ENCODE measurements at places on chromosomes 12 and 14. TPM values are rescaled to one million over a fixed set of nuclear protein-coding genes. Genes with fewer than 3 reads are reported as not detected.

The ARF6 gene
- 48.8 TPM for total RNA-seq

The LALBA gene
- total RNA-seq = not detected

DNA sequence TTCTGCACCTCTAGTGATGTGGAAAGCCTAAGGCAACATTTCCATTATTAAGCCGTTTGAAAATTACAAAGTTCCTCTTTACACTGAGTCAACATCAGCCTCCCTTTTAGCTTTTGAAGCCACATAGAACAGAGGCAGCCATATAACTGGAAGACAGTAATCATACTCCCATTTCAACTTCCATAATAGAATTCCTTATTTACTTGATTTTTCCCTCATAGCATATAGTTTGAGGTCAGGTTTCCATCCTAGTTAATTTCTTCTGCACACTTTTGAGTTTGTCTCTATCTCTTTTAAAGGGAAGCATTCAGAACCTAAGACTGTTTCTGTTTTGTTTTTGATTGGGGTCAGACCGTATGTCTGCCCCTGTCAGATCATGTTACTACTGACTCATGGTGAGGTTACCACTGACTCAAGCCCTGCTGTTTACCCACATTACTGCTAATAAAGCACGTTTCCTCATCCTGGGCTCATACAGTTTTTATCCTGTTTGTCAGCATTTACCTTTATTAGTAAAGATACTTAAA, 161.0 kb downstream of the SLC38A4 start:
- peak; percentile 92 for DNase-seq

DNA sequence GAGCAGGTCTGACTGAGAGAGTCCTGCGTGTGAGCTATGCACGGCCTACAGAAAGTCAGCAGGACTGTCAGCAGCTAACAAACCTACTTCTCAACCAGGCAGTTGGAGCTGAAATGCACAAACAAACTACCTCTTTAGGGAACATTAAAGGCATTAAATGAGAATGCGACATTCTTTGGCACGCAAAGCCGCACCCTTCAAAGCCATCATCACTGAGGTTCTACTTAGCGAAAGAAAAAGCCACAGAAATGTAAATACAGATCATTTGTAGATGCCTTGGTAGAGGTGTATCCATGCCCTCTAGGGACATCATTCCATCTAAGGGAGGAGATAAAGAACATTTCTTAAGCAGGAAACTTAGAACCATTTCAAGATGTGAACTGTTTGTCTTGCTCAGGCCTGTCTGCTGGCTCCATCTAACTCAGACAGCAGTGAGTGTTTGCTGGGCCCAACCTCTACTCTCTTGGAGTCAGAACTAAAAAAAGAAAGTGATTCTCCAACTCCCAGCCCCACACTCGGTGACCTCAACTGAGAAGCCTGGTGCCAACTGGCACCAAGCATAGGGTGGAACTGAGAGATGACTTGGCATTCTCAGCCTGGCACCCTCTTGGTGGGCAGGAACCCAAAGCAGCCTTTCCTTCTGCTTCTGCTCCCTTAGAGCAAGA, 63.5 kb upstream of the MBIP start:
- DNase-seq = no peak

The MRPS35 gene
- 52.5 TPM for total RNA-seq

The LTB4R2 gene
- total RNA-seq = 1.8 TPM

The PLEKHH1 gene
- total RNA-seq = 0.33 TPM

The ADAMTS20 gene
- total RNA-seq = not detected

DNA sequence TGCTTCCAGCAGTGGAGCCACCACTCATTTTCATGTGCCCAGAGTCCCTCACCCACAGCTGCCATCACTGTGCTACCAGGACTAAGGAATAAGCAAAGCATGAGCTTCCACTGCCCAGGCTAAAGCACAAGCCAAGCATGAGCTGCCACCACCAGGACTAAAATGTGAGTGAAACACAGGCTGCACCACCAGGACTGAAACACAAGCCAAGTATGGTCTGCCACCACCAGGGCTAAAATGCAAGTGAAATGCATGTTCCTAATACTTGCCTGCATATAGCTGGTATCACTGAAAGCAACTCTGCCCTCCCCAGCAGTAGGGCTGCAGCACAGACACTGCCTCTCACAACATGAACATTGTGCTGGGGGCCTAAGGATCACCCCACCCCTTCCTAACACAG, 30.0 kb downstream of the CEP83 start:
- DNase-seq = no peak

The ADCY4 gene
- 1.3 TPM for total RNA-seq

The RD3L gene
- total RNA-seq = not detected

The NPAS3 gene
- total RNA-seq = 0.26 TPM

- no peak for DNase-seq
These were observed 60.1 kb upstream of the RFX4 start for GRCh38 chr12:106522708-106523107.

DNA sequence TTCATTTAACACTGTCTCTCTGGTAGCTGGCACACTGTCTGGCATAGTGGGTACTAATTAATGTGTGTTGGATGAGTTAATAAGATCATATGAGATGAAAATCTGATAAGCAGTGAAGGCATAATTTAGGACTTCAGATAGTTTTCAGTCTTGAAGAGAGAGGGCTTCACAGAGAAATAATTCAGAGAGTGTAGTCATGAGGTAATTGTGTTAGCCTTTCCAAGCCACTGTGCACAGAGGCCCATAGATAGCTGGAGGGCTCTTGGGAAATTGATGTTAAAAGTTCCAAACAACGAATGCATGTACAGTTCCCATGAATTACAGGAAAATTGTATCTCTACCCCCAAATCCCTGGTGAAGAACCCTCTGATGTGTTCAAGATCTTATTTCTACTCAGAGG, 133.8 kb upstream of the HMGA2 start:
- DNase-seq = no peak

The GDF3 gene
- not detected for total RNA-seq

The RIN3 gene
- total RNA-seq = 5.4 TPM

The OR4Q2 gene
- total RNA-seq = not detected

DNA sequence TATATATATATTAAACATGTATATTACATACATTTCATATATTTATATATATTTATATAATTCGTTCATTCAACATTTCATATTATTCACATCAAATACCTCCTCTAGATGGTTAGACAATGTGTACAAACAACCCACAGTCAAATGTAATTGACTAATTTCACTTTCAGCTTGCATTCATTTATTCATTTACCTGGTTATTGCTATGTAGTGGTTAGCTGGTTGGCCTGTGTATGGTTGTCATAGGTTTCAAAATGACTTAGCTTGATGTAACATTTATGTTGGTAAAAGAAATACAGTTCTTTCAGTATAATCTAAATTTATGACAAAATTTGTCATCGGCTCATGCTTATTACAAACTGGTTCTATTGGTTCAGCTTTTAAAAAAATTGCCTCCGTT, 389 bp downstream of the OR4K13 start:
- DNase-seq = no peak

DNA sequence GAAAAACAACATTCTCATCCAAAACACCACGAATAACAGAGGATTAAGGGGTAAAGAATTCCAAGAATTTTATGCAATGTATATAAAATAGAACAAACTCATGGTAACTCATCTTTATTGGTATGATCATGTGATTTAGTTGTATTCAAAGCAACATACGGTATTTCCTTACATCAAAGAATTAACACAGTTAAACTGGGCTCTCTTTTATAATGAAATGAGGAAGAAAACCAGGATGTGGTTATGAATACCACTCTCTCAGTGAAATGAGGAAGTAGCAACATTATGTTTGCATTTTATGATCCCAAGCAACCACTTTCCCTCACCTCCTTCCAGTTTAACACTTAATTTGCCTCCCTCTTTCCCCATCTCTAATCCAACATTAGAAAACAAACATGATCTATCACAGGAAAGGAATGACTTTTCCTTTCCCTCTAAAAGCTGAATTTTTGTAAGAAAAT, 22.9 kb downstream of the SPTLC2 start:
- no peak for DNase-seq

DNA sequence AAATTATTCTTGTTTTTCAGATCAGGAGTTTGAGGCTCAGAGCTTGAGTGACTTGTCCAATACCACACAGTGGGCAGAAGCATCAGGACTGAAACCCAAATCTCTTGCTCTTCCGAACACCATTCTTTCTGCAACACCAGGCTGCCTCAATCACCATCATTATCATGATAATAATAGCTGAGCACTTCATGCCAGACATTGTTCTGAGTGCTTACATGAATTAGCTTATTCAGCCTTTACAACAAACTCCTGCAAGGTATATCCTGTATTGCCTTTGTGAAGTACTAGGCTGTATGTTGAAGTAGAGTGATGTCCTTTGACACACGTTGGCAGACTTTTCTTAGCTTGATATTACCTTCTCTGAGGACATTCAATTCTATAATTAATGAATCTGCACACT, 257.4 kb upstream of the ATP2B1 start:
- DNase-seq = no peak

The ITPR2 gene
- total RNA-seq = 24.6 TPM

DNA sequence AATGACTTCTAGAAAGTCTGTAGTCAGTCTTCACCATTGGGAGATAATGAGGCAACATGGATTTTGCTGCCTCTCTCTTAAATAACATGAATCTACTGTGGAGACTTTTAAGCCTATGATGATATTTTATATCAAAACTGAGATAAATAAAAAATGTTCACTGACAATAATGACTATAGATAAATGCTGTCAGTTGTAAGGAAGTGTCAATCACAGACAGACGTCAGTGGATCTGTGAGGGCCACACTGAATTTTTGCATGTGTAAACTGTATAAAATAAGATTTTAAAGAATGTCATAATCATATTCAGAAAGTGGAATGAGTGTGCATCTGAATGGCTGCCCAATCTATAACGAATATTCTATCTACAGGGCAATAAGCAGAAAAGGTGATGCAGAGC, 364.0 kb downstream of the NRXN3 start:
- no peak for DNase-seq

- peak; percentile 99 for DNase-seq
These were observed 19.4 kb downstream of the ABCB9 start for GRCh38 chr12:122946690-122947341.

The SLC7A7 gene
- 6.3 TPM for total RNA-seq

DNA sequence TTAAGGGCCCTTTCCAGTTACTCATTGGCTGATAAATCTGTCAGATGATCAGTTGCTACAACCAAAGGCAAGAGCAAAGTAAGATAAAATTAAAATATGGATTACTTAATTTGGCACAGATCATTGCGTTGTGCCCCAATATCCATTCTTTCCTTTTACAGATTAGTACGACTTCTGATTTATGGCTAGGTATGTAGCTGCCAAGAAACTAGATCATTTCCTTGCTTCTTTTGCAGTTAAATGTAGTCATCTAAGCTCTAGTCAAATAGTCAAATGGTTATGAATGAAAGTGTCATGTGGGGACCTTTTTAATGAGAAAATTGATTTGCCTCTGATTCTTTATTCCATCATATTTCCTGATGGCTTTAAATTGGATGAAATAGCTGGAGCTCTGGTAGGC, 1039.9 kb upstream of the FLRT2 start:
- no peak for DNase-seq

The FAM222A gene
- total RNA-seq = under 0.01 TPM

DNA sequence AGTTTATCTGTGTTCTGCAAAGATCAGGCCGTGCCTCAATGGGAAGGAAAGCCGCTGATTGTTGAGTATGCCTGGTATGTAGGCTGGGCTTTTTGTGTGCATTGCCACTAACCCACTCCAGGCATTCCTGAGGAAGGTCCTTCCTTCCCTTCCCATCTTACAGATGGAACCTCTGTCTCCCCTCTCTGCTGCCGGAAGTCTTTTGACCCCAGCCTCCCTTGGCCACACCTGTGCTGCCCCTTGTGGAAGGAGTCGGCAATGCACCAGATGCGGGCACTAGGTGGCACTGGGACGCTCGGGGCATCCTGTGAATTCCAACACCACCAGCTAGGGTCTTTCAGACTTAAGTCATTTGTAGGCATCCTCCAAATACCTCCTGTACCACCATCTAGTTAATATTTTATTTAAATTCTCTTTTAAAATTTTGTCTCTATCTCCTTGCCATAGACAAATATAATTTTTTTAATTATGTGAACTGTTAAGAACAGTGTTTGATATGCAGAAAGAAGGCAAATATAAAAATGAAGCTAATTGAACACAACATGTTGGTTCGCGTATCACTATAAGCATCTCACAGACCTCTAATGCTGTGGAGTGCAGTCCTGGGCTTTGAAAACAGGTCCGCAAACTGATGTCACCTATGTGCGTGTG, 99.6 kb downstream of the RIN3 start:
- no peak for DNase-seq

The MAP1LC3B2 gene
- total RNA-seq = 1.2 TPM

The KCNC2 gene
- not detected for total RNA-seq

DNA sequence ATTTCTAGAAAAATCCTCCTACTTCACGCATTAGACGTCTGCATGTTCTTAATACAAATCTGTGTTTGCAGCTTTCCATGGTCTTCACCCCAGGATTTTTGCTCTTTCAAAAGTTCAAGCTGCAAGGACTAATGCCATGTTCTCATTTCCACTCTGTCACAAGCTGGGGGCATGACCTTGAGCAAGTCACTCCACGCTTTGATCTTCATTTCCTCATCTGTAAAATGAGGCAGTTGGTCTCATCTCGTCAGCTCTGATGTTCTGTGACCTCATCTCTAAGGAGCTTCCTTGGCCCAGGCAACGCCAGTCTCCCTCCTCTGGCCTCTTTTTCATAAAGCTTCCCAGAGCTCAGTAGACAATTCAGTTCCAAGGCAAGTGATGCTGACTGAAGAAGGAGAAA, 18.8 kb upstream of the BMP4 start:
- DNase-seq = no peak

DNA sequence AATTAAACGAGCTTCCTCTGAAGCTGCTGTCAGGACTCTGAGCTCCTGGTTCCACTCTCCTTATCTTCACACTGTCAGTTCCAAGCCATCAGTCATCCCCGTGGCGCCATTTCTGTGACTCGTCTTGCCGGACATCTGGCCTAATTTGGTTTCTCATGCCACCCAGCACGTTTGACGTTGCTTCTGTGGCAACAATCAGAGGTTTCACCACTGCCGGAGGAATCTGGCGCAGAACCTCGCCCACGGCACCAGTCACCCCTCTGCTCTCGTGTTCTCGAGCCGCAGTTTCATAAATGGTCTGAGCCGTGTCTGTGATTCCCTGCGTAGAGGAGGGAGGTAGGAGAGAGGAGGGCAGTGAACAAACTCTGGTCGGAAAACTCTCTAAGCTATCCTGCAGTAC, 29.7 kb downstream of the BDKRB1 start:
- DNase-seq = peak; percentile 89

GRCh38 chr12:116977465-116978380, 67.0 kb downstream of the FBXW8 start:
- no peak for DNase-seq

DNA sequence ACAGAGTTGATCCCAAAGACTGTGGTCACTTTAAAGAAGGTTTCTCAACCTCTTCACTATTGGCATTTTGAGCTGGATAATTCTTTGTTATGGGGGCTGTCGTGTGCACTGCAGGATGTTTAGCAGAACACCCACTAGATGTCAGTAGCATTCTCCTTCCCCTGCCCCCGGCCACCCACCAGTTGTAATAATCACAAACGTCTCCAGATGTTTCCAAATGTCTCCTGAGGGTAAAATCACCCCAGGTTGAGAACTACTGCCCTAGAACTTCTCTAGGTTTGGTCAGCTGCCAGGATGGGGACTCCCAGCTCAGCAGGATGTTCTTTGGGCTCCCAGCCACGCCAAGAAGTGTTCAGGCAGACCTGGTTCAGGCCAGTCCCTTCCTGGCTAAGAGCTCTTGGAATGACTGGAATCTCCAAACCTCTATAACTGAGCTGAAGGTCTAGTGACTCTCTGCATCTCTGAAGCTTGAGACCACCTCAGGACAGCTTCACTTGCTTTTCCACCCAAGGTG, 12.5 kb upstream of the AJUBA start:
- DNase-seq = peak; percentile 56

Data from fibroblast of lung (primary cell).